ENCODE measurements at places on chromosomes 2 and 18.

GRCh38 chr18:3216987-3217386 lies 2.8 kb downstream of the MYOM1 start:
- no peak for DNase-seq

- DNase-seq: no peak
Observed at GRCh38 chr2:19114126-19114525, 244.3 kb downstream of the OSR1 start.

GRCh38 chr2:38528008-38528442 lies 74.7 kb downstream of the HNRNPLL start:
- DNase-seq: peak; percentile 53

GRCh38 chr2:53877556-53877955 lies 17.8 kb upstream of the GPR75 start:
- no peak for DNase-seq

DNA sequence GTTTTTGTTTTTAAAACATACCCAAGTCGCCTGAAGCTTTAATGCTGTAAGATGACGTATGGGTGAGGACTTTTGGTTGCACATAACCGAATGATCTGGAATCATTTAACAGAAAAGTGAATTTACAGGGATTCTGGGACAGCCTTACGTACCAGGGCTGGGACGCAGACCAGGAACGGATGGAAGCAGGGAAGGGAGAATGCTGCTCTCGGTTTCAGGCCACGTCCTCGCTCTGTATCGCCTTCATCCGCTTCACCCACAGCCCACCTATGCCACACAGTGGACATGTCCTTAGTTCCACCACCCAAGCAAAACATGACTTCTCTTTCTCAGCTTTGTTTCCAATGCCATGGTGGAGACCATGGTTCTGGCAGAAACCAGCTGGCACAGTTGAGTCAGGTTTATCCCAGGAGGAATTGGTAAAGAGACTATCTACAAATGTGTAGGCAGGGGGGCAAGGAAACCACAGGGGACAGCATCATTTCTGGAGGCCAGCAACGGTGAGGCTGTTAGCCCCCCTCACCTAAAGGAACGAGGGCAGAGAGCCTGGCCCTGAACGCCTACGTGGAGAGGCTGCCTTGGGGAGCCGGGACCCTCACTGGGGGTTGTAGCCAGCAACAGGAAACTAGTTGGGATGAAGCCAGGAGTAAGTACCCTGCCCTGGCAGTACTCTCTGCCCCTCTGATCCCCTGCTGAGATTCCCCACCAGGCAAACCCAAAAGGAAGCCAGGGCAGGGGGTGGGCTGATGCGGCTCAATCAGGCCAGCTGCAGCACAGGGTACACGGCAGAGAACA lies 132.5 kb downstream of the NDUFA10 start:
- DNase-seq: no peak

GRCh38 chr2:128396500-128396891 lies 77.8 kb upstream of the HS6ST1 start:
- no peak for DNase-seq

- DNase-seq: no peak
Observed at GRCh38 chr2:208248601-208249000, 6.3 kb downstream of the IDH1 start.

DNA sequence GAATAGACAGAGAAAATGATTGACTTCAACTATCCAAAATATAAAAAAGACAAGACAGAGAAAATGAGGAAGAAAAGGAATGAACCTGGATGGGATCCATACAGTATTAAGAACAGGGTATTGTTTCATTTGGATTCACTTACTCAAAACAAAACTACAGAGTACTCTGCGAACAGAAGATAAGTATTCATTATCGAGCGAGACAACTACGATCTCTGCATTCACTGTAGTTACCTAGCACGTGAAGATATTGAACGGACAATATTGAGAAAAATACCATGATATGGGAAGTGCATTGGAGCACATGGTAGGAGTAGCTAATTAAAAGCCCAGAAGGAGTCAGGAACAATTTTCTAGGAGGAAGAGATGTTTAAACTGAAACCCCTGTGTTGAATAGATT lies 1.0 kb upstream of the ORC2 start:
- no peak for DNase-seq

DNA sequence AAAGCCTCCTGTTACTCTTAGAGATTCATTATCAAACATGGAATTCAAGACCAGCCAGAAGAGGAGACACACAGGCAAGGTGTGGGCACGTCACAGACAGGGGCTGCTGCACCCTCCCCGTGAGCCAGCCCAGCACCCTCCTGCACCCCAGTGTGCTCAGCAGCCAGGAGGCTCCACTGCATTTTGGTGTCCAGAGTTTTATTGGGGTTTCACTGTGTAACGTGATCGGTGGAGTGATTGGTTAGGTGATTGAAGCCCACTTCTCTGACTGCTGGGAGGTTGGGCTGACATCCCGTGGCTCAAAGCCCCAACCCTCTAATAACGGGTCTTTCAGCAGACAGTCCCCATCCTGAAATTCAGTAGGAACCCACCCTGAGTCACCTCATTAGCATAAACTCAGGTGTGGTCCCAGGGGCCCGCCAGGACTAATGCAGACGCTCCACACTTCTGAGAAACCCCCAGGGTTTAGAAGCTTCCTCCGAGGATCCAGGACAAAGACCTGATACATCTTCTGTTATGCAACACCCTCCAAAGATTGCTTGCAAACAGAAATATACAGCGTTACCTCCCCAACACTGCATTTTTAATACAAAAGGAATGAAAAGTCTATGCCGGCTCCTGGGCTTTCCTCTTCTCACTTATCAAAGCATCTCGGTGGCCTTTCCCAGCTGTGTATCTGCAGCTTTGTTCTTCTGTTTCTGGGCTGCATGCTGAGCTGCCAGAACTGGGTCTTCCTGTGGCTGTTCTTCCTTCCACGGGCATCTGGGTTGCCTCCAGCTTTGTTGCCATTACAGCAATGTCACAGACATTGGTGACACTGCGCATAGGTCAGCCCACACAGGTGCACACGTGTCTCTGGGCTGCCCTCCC lies 43.7 kb upstream of the SNED1 start:
- DNase-seq: no peak

- DNase-seq: no peak
Observed at GRCh38 chr2:222108957-222109585, 189.7 kb downstream of the PAX3 start.

DNA sequence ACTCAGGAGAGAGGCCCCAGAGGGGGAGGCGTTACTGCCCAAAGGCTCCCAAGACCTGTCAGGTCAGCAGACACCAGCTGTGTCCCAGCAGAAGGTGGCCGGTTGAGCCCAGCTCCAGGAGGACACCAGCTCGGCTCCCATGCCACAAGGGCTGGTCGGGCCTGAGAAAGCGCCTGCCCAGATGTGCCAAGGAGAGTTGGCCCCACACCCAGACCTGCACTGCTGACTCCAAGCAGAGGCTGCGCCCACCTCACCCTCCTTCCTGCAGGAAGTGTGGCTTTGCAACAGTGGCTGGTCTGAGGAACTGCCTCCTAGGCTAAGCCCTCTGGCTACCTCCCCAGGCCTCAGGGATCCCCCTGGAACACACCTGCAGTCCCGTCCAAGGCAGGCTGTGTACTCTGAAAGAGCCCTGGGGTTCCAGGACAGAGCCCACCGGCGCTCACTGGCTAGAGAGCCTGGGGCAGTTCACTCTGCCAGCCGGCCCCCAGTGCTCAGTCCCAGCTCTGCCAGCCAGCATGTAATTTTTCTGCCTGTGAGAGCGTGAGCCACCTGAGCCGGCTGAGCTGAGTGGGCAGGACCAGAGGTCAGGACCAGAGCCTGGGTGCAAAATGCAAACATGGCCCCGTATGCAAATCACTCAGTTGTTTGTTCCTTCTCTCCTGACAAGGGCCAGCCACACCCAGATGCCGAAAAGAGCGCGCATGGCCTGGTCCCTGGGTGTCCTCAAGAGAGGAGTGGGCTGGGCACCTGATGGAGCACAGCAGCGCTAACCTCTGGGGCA lies 36.9 kb upstream of the PTMA start:
- DNase-seq: no peak

GRCh38 chr2:73028841-73029240 lies 42.7 kb downstream of the SFXN5 start:
- no peak for DNase-seq
